ENCODE measurements at places on chromosomes 1 and 21.

DNA sequence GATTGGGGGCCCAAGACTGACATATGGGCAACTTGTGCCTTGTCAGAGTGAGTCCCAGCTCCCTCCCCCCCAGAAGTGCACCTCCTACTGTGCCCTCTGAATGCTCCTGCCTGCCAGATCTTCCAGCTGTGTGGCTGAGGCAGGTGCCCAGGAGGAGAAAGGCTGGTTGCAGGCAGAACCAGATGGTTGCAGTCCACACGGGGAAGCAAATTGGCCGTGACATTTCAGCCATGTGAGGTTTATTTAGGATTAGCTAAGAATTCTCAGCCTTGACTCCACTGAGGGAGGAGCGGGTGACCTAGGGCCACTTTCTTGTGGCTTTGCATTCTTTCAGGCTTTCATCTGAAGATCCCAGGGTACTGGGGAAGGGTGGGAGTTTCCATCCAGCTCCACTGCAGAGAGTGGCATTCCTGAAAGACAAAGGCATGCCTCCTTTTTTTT is 33.8 kb downstream of the PEX14 start:
- no peaks in the 10 kb centered on the region for H3K36me3 ChIP-seq
- no peak overlapping the region for H3K27ac ChIP-seq
- peaks cover 29% of the 10 kb centered on the region for H3K4me1 ChIP-seq
- no peak for DNase-seq

DNA sequence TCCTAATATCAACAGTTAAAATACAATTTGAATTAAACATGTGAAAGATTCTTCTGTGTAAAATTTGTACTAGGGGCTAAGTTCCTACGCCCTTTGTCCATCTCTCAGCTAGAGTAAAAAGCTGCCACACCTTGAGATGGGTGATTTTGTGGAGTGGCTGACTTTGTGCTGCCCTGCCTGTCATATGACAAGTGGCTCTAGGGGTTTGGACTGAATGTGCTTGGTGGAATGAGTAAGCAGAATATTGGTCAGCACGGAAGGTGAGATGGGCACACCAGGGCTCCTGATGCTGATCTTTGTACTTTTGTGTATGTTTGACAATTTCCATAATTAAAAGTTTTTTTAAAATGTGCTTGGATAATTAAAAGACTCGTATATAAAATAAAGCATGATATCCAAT is 133.6 kb upstream of the SLC45A1 start:
- H3K36me3 ChIP-seq = no peaks in the 10 kb centered on the region
- H3K27ac ChIP-seq = no peak overlapping the region
- no peak for DNase-seq
- no peaks in the 10 kb centered on the region for H3K27me3 ChIP-seq
- no peak overlapping the region for H3K4me3 ChIP-seq

DNA sequence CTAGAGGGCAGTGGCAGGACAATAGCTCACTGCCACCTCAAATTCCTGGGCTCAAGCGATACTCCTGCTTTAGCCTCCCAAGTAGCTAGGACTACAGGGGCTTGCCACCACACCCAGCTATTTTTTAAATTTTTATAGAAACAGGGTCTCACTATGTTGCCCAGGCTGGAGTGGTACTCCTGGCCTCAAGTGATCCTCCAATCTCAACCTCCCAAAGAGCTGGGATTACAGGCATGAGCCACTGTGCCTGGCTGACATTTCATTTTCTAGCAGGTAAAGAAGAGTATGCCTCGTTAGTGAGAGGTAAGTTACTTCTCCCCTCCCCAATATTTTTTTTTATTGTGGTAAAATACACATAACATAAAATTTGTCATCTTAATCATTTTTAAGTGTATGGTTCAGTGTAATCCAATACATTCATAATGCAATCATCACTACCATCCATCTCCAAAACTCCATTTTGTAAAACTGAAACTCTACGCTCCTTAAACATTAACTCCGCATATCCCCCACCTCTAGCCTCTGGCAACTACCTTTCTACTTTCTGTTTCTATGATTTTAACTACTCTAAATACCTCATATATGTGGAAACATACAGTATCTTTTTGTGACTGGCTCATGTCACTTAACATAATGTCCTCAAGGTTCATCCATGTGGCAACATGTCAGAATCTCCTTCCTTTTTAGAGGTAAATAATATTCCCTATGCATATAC is 22.4 kb downstream of the ZZZ3 start:
- no peak for DNase-seq
- H3K27me3 ChIP-seq = no peaks in the 10 kb centered on the region
- no peak overlapping the region for H3K27ac ChIP-seq
- H3K4me3 ChIP-seq = no peak overlapping the region
- no peaks in the 10 kb centered on the region for H3K4me1 ChIP-seq

DNA sequence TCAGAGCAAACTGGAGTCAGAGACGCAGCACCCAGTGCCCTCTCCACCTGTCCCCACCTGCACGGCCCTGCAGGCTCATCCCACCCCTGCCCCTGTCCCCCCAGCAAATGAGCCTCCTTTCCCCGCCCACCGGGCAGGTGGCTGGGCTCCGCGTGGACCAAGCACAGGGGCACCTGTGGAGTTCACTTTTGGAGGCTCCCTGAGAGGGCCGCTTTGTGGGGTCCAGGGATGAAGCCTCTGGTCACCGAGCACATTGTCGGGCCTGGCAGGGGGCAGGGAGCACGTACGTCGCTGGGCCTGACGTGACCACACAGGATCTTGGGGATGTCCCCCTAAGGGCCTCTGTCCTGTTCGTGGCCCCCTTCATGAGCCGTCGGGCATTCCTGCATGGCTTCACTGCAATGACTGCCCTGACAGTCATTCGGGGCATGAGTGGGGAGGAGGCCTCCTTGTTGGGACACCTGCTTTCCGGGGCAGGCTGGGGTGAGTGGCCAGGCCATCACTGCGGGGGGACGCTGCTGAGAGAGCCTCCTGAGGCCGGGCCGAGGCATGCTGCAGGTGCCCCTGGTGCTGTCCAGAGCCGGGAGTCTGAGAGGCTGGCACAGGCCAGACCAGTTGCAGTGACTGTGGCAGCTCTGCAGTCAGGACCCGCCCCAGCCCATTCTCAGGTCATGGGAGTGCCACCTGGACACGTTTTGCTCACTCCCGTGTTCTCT is 19.7 kb downstream of the SLX9 start:
- H3K27ac ChIP-seq = no peak overlapping the region
- no peaks in the 10 kb centered on the region for H3K27me3 ChIP-seq
- H3K4me3 ChIP-seq = no peak overlapping the region
- no peak for DNase-seq

DNA sequence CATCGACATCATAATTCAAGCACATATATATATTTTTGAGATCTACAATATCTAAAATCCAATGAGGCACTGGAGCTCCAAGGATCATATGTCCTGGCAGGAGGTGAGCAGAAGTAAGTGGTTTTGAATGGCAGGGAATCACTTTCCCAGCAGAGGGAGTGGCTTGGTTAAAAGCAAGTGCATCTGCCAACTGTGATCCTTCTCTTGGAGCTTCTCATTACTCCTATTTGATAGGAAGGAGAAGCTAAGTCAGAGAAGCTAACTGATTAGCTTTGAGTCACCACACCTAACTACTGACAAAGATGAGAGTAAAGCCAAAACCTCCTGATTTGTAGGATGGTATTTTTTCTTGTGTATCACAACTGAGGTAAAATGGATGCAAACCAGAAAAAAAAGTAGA is 55.0 kb downstream of the ALG14 start:
- H3K27me3 ChIP-seq = no peaks in the 10 kb centered on the region
- H3K27ac ChIP-seq = no peak overlapping the region
- no peaks in the 10 kb centered on the region for H3K36me3 ChIP-seq
- DNase-seq = no peak
- H3K4me1 ChIP-seq = peaks cover 15% of the 10 kb centered on the region

- no peaks in the 10 kb centered on the region for H3K27me3 ChIP-seq
- no peak for DNase-seq
- H3K4me1 ChIP-seq = no peaks in the 10 kb centered on the region
- H3K36me3 ChIP-seq = no peaks in the 10 kb centered on the region
- no peak overlapping the region for H3K4me3 ChIP-seq
These were observed 26.4 kb downstream of the RGL1 start for GRCh38 chr1:183831311-183831710.

- no peak overlapping the region for H3K27ac ChIP-seq
- no peaks in the 10 kb centered on the region for H3K36me3 ChIP-seq
- no peak overlapping the region for H3K4me3 ChIP-seq
- H3K4me1 ChIP-seq = no peaks in the 10 kb centered on the region
These were observed 14.3 kb downstream of the DMRTB1 start for GRCh38 chr1:53473463-53473862.

GRCh38 chr1:156704930-156705320 is 458 bp downstream of the CRABP2 start:
- no peak overlapping the region for H3K27ac ChIP-seq
- DNase-seq = no peak
- peaks cover 27% of the 10 kb centered on the region for H3K4me1 ChIP-seq
- H3K27me3 ChIP-seq = peaks cover 20% of the 10 kb centered on the region
- H3K4me3 ChIP-seq = peak overlapping the region; percentile 31
- H3K36me3 ChIP-seq = no peaks in the 10 kb centered on the region

DNA sequence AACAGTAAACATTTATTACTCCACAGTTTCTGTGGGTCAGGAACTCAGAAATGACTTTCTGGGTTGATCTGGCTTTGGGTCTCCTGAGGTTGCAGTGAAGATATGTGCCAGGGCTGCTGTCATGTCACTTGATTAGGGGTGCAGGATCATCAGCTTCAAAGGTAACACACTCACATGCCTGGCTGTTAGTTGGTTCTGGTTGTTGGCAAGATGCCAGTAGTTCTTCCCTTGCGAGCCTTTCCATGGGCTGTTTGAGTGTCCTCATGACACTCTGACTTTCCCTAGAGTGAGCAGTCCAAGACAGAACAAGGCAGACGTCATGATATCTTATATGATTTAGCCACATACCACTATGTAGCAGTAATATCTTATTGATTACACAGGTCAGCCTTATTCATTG is 1.8 kb downstream of the SWT1 start:
- no peaks in the 10 kb centered on the region for H3K36me3 ChIP-seq
- H3K27me3 ChIP-seq = no peaks in the 10 kb centered on the region
- no peak overlapping the region for H3K27ac ChIP-seq
- no peak for DNase-seq

DNA sequence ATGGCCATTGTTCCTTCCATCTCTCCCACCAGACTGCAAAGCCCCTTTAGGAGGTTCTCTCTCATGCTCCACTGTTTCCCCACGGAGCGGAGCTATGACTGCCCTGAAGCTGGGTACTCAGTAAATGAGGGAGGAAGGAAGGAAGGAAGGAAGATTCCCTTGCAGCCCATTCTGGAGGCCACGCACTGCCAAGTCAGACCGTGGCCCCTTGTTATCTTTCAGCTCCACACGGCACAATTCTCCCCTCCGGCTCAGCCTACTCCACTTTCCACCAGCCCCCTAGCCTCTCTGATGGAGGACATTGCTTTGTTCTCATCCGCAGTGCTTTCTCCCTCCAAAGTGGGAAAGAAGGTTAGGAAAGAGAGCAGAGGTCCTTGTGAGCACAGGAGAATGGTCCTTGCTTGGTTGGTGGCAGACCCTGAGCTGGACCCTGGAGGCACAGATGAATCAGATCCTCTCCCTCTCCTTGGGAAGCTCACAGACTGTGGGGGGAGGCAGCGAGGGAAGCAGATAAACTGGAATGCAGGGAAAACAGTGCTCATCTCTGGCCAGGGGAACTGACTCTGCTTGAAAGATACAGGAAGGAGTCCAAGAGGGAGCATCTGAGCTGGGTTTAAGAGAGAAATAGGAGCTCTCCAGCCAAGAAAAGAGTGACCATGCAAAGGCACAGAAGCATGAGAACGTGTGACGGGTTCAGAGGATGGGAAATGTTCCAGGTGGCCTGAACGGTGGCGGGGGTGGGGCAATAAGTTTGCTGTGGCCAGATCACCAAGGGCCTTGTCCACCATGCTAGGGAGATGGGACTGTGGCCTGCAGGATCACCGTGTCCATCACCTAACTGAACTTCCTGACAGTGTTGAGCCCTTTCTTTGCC is 52.6 kb downstream of the GLIS1 start:
- no peak overlapping the region for H3K4me3 ChIP-seq
- DNase-seq = no peak
- H3K27me3 ChIP-seq = peaks cover 52% of the 10 kb centered on the region
- H3K4me1 ChIP-seq = no peaks in the 10 kb centered on the region

- H3K27ac ChIP-seq = no peak overlapping the region
- no peak overlapping the region for H3K4me3 ChIP-seq
- DNase-seq = no peak
- peaks cover 15% of the 10 kb centered on the region for H3K4me1 ChIP-seq
- H3K27me3 ChIP-seq = no peaks in the 10 kb centered on the region
These were observed 1.9 kb downstream of the TRMT13 start for GRCh38 chr1:100134872-100135271.

DNA sequence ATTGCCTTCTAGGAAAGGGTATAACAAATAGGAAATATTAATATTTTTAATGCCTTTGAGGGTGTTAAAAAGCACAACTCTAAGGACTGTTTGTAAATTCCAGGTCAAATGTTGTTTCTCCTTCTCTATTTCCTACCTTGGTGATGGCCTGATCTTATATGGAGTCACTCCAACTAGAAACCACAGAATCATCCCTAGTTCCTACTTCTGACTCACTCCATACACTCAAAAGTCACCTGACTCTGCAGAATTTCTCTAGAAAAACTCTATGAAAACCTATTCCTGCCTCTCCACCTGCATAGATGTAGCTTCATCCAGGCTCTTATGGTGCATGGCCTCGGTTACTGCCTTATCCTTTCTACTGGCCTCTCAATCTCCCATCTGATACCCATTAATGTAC is 14.5 kb downstream of the RGS4 start:
- no peak overlapping the region for H3K27ac ChIP-seq
- H3K27me3 ChIP-seq = no peaks in the 10 kb centered on the region
- no peak for DNase-seq
- H3K36me3 ChIP-seq = no peaks in the 10 kb centered on the region

DNA sequence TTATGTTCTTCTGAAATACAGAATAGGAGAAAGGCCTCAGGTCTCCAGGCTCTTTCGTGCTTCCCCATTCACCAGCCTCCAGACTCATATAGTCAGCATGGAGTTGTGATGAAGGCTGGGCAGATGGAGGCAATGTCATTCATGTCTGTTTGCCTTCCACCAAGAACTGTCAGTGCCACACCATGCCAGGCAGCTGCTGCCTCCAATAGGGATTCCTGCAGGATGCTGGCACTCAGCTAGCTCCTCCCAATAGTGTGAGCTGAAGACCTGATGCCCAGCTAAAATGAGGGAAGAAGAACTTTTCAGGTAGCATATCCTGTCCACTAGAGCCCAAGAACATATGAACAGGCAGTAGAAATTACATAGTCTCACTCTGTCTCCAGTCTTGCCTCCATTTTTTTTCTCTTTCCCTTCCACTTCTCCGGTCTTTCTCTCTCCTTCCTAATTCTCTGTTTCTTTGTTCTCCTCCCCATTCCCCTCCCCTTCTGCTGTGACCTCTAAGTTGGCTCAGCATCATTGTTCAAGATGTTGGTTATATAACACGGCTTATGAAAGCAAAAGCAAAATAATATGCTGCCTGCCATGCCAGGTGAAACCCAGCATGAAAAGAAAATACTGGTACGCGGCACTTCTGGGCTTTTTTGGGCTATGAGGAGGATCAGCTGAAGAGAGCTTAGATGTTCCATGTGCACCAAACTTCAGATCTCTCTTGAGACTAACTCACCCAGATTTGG is 17.3 kb downstream of the GLUL start:
- peaks cover 6% of the 10 kb centered on the region for H3K4me1 ChIP-seq
- no peak overlapping the region for H3K4me3 ChIP-seq
- H3K36me3 ChIP-seq = no peaks in the 10 kb centered on the region
- no peaks in the 10 kb centered on the region for H3K27me3 ChIP-seq
- DNase-seq = no peak

- DNase-seq = no peak
- H3K36me3 ChIP-seq = peaks cover 4% of the 10 kb centered on the region
- no peaks in the 10 kb centered on the region for H3K27me3 ChIP-seq
These were observed 32.5 kb downstream of the MTF2 start for GRCh38 chr1:93111561-93111960.
